ENCODE measurements at places on chromosomes 2 and 18. TPM values are rescaled to one million over a fixed set of nuclear protein-coding genes. Genes with fewer than 3 reads are reported as not detected.

CTAGE1 gene
- total RNA-seq = not detected

NT5DC4 gene
- total RNA-seq = not detected

PTPRN gene
- not detected for total RNA-seq

GRCh38 chr2:39494784-39495251 lies 57.7 kb upstream of the MAP4K3 start:
- peak; percentile 70 for DNase-seq

DNA sequence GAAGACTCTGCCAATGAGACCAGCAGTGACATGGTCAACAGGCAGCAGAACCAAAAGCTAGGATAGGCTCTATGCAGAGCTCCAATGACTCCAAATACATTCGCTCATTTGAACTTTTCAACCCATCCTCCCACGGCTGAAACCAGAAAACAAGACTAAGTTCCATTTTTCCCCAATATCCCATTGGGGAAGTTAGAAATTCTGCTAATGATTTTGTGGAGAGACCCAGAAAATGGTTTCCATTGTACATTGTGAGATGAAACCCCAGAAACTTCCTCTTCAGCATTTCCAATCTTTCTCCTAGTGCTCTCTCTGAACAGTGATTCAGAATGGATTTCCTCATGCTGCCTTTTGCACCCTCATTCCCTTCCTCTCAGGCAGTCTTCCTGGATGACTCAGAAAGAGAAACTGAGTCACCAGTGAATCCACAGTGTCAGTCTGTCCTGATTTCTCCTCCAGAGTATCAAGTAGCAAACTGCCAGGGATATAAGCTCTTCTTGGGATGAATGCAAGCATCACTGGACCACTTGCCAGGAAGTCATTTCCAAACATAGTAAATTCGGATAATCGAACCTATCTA lies 467.7 kb upstream of the ID2 start:
- DNase-seq = no peak

DNA sequence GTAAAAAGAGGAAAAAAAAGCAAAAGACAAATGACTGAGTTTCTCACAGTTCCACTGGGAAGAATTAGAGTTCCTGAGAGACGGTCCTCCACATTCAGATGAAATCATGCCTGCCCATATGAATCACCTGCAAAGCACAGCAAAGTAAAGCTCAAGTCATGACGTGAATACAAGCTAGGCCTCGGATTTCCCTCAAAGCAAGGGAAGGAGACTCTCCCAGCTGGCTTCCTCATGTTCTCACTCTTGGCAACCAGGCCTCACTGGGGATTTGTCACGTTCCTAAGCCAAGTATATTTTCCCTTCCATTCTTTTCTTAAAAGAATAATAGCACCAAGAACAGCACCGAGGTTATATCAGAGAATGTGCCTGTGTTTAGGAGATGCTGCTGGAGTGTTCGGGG lies 47.0 kb downstream of the CYP27C1 start:
- DNase-seq = no peak
